HEK293T (cell line): ENCODE measurements at places on chromosomes 16 and 17.

DNA sequence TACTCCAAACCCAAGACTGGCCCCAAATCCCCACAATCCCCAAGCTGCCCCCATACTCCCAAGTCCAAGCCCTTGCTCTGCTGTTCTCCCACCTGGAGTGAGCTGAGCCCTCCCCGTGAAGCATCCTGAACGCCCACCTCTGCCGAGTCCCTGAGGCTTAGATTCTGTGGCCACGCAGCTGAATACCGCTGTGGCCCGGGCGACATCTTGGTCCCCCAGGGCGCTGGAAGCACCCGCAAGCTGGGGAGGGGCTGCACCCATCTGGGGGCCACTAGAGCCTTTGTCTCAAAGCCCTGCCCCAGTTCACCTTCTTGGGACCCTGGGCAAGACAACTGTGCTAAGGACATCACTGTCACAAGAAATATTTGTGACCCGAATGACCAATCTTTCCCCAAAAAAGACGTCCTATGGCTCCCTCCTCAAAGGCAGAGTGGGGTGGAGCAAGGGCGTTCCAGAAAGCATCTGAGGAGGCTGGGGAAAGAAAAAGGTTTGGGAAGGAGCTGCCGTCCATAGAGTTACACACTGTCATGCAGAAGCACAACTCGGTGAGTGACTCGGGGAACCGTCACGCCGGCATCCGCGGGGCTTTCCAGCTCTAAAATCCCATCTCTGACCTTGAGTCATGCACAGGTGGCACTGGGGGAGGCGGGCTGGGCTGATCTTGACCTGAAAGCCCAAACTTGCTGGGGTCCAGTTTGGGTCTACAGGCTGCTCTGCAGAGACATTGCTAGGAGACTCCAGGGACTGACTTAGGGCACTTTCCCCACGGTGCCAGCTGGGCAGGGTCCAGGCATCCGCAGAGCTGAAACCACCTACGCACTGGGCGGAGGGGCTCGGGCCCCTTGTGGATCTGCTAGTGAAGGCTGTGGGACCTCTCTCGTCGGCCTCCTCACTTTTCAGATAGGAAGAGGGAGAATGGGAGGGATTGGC lies 6.6 kb downstream of the PTX4 start:
- no peak for DNase-seq

- no peak for DNase-seq
Observed at GRCh38 chr16:23464196-23464595, 11.2 kb upstream of the COG7 start.

DNA sequence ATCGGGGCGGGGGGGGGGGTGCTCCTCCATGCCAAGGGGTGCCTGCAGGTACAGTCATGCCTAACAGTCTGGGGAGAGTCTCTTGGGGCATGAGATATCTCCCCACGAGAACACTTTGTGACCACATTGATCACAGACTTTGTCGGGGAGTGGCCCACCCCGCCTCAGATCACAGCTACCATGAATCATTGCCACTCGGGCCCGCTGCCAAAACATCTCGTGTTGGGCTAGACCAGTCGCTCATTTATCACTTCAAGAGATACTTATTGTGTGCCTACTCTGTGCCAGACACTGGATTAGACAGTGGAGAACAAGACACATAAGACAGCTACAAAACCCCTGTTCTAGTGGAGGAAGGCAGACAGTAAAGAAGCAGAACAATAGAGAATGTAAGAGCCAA lies 72.6 kb downstream of the CLEC16A start:
- DNase-seq = no peak

DNA sequence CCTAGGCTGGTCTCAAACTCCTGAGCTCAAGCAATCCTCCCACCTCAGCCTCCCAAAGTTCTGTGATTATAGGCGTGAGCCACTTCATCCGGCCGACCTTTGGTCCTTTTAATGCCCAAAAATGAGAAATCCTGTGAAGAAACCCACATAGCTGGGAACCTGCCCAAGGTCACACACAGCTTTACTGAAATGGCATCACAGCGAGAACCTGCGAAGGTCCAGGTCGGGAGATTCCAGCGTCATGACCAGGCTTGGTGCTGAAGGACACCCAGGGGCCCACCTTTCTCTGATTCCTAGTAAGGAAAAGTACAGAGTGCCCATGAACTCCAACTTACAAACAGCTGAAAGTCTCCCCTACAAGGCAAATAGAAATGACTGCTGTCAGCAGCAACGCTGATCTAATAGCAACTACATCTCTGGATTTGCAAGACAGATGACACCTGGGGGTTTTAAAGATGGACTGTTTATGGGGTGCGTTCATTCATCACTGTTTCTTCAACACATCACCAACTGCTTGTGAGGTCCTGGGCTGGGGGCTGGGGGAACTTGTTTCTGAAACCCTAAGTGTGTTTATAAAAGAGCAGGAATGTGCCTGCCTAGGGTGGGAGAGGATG lies 24.5 kb upstream of the DNAH17 start:
- DNase-seq = no peak

GRCh38 chr16:57069053-57069452 lies 23.3 kb upstream of the CPNE2 start:
- no peak for DNase-seq

GRCh38 chr17:21282231-21282630 lies 2.3 kb upstream of the MAP2K3 start:
- DNase-seq = no peak

GRCh38 chr16:89827383-89828198 lies 684 bp upstream of the SPIRE2 start:
- no peak for DNase-seq

DNA sequence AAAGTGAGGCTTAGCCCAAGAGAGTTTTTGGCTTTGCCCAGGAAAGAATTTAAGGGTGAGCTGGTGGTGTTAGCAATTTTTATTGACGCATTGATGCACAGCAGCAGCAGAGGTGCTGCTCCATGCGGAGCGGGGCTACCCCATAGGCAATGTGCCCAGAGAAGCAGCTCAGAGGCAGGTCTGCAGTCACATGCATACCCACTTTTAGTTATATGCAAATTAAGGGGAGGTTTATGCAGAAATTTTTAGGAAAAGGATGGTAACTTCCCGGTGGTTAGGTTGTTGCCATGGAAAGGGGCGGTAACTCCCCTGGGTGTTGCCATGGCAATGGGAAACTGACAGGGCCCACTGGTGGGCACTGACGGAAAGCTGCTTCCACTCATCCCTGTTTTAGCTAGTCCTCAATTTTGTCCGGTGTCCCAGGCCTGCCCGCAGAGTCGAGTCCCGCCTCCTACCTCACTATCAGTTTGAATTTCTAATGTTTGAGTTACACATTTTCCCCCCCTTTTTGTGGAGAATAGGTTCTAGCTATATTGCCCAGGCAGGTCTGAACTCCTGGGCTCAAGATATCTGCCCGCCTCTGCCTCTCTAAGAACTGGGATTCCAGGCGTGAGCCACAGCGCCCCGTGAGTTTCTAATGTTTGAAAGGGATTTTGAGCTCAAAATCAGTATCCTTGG lies 10.4 kb upstream of the GJD3 start:
- DNase-seq = no peak

GRCh38 chr16:82040296-82040695 lies 5.2 kb downstream of the HSD17B2 start:
- DNase-seq = no peak

DNA sequence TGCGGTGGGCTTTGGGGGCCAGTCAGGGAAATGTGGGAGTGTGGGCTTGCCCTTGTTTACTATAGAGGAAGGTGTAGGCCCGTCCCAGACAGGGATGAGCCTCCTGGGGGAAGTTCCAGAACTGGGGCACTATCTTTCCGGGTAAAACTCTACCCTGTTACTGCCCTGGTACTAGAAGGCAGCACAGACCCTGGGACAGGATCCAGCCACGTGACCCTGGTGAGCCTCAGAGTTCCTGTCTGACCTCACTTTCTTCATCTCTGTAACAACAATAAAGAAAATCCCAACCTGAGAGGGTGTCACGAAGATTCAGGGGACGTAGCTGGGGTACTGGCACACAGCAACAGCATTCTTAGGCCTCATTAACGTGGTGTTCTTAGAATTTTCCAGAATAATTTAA lies 239.6 kb upstream of the FOXF1 start:
- DNase-seq = no peak

- no peak for DNase-seq
Observed at GRCh38 chr17:48002916-48003416, 32.1 kb downstream of the CDK5RAP3 start.

GRCh38 chr16:56352351-56353053 lies 72.8 kb downstream of the AMFR start:
- DNase-seq = no peak

DNA sequence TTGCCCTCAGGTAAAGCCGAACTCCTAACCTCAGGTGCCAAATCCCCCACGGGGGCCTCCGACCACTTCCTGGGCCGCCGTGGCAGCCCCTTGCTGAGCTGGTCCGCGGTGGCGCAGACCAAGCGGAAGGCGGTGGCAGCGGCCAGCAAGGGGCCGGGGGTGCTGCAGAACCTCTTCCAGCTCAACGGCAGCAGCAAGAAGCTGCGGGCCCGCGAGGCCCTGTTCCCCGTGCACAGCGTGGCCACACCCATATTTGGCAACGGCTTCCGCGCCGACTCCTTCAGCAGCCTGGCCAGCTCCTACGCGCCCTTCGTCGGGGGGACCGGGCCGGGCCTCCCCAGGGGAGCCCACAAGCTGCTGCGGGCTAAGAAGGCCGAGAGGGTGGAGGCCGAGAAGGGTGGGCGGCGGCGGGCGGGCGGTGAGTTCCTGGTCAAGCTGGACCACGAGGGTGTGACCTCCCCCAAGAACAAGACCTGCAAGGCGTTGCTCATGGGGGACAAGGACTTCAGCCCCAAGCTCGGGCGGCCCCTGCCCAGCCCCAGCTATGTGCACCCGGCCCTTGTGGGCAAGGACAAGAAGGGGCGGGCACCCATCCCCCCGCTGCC lies 51.6 kb downstream of the ACTG1 start:
- no peak for DNase-seq

DNA sequence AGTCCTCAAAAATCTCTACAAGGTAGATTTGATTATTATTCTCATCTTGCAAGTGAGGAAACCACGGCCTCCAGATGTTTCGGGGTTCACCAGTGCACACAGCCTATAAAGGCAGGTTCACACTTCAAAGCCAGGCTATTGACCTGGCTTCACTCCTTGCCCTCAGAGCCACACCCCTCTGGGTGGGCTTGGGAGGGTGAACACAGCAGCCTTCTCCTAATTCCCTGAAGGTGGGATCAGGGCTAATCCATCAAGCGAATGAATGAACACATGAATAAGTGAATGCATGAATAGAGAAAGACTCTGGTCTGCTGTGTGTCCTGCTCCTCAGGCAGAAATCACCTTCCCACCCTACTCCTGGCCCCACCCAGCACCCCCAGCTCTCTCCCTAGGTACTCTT lies 139.0 kb downstream of the CYLD start:
- no peak for DNase-seq

GRCh38 chr16:1325673-1326371 lies 7.6 kb upstream of the BAIAP3 start:
- no peak for DNase-seq

DNA sequence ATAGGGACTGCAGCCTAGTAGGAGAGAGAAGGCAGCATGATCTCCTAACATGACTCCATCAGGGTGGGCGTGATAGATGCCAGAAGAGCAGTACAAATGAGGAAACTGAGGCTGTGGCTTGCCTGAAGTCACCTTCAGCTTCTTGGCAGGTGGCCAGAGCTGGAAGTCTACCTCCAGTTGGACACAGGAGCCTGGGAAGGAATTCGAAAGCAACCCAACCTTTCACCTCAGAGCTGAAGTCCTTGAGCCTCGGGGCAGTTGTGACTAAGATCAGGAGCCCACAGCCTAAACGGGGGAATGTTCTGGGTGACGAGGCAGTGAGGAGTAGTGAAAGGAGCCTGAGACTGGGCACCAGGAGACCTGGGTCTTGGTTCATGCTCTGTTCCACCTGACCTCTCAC lies 9.4 kb upstream of the SLC52A1 start:
- no peak for DNase-seq
